ENCODE measurements at places on chromosomes 16 and 17.

DNA sequence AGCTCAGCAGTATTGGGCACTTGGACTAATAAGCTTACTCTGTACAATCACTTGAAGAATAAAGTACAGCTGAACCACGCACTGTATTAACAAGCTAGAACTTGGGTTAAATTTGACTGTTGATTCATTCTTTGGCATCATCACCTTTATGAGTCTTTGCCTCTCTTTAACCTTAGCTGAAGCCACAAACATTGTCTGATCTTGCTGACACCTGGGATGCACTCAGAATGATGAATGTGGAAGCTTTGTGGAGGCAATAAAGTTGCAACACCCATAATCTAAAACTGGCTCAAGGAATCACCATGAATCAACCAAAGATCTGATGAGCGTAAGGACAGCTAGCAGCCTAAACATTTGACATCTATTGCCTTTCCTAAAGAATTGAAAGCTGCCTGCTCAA is 590.6 kb upstream of the SOX9 start:
- no peak for DNase-seq

DNA sequence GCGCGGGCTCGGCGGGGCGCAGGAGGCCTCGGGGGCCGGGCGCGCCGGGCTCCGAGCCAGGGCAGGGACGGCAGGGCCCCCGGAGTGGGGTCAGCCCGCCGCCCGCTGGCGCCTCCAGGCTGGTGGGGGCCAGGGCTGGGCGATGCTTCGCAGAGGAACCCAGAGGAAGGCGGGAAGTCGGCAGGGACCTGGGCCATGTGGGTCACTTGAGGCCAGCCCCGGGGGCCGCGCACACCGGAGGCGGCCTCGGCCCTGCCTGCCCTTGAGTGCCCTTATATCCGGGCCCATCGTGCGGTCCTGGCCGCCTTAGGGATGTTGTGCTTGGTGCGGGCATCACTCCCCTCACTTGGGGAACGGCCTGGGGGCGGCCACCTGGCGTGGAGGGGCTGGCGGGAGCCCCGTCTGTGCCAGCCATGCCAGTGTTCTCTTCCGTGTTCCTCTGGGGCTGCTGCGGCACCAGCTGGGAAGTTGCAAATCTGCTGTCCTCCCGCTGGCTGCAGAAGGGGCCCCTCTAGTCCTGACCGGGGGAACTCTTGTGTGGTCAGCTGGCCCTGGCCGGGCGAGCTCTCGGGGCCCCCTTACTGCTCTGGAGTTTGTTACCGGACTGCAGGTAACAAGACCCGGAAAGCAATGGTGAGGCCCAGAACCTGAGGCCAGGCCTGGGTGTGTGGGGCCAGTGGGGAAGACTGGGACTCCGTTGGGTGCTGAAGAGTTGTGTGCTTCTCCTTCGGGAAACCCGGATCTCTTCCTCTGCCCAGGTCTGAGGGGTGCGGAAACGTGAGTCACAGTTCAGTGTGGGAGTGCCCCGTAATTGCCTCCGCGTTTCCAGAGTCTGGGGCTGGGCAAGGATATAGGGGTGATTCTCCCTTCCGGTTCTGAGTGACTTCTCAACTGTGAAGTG is 849 bp downstream of the CAPN15 start:
- no peak for DNase-seq

- DNase-seq, result no peak
These were observed 29.8 kb upstream of the KCNJ2 start for GRCh38 chr17:70139449-70139993.

- DNase-seq, result no peak
These were observed 19.4 kb upstream of the PMP22 start for GRCh38 chr17:15284537-15284936.

GRCh38 chr16:68324336-68324735 is 13.5 kb downstream of the PRMT7 start:
- no peak for DNase-seq

GRCh38 chr16:12150600-12150999 is 174.1 kb downstream of the SNX29 start:
- no peak for DNase-seq

Measured in left renal cortex interstitium (tissue), 4 donors.